ENCODE measurements at places on chromosomes 4 and X.

DNA sequence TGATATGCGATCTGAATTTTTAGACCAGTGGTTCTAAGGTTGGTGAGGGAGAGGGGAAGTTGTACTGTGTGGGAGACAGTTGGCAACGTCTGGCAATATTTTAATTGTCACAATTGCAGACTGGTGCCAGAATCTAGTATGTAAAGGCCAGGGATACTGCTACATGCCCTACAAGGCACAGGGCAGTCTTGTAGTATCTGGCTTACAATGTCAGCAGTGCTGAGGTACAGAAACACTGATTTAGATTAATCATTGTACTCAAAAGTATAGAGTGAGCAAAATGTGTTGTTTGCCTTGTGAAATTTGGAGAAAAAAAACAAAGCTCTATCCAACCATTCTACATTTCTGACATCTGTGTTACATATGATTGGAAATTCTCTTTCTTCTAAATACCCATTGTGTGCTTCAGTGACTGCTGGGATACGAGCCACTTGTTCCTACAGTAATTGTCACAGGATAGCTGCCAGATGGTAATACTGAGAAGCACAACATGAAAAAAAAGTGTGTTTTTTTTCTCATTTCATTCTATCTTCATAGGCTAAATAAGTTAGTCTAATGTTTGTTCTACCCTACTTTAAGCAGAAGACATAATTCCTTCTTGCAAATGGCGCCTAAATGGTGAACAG, 526.7 kb upstream of the AGA start:
- peak; percentile 5 for DNase-seq

DNA sequence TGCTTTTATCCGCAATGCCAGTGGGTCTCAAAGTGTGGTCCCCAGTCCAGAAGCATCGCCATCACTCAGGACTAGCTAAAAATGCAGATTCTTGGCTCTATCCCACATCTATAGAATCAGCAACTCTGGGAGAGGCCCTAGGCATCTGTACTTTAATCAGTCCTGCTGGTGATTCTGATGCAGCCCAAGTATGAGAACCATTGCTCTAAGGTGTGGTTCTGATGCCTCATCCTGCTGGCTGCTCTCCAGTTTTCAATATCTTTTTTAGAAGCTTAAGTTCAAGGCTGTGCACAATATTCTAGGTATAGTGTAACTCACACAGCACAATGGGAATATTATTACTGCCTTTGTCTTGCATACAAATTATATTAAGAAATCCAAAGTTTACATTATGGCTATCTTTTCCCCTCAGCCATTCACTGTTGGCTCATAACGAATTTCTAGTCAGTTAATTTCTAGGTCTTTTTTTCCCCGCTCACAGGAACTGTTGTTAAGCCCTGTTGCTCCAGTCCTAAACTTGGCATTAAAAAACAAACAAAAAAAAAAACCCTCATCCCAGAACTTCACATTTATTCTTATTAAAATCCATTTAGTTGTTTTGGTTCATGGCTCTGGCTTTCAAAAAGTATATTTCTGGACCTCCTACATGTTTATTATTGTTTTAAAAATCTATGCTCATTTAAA, 109.1 kb downstream of the PHEX start:
- no peak for DNase-seq

- DNase-seq: peak; percentile 26
Observed at GRCh38 chr4:152021788-152022438, 261.1 kb upstream of the GATB start.

DNA sequence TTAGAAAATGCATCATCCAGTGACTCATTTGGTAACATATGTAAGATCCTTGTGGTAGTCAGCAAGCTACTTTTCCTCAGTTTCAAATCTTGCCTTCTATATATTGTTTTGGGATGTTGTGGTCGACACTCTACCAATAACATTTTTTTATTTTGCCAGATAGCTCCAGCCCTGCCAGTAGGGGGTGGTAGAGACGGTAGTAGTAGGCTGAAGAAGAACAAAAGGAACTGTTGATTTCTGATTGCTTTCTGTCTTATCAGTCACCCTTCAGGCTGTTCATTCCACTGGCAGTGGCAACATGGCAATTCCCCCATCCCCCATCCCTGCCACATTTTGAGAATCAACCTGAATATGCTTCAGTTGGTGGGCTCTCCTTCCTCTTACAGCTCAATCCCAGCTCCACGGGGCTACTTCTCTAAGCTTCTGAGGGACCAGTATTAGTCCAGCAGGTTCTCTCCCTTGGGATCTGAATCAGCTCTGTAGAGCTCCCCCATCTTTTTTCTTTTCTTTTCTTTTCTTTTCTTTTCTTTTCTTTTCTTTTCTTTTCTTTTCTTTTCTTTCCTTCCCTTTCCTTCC, 171.5 kb upstream of the VEGFC start:
- DNase-seq: no peak

- no peak for DNase-seq
Observed at GRCh38 chr4:67885762-67886161, 2.0 kb upstream of the TMPRSS11D start.

GRCh38 chr4:38387348-38387747, 276.7 kb upstream of the KLF3 start:
- peak; percentile 67 for DNase-seq

DNA sequence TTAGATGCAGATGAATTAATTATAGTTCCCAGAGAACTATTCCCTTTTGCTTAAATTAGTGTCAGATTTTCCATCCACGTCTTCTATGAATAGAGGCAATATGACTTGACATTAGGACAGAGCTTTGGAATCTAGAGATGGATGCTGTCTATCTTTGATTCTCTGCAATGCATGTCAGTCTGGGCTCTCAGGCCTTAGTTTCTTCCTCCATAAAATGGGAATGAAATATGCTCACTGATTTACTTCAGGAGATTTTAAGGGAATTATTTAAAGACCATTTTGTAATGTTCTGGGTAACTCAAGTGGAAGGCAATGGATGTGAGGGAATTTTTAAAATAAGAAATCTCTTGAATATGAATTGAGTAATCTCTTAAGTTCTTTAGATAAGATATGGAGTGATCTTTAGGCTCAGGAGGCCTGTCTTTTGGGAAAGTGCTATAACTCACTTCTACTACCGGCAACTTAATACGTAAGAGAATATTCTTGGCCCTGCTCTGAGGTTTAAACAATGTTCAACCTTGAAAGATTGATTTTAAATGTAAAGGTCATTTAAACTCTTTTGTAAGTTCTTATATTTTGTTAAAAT, 29.0 kb downstream of the MGST2 start:
- DNase-seq: no peak

DNA sequence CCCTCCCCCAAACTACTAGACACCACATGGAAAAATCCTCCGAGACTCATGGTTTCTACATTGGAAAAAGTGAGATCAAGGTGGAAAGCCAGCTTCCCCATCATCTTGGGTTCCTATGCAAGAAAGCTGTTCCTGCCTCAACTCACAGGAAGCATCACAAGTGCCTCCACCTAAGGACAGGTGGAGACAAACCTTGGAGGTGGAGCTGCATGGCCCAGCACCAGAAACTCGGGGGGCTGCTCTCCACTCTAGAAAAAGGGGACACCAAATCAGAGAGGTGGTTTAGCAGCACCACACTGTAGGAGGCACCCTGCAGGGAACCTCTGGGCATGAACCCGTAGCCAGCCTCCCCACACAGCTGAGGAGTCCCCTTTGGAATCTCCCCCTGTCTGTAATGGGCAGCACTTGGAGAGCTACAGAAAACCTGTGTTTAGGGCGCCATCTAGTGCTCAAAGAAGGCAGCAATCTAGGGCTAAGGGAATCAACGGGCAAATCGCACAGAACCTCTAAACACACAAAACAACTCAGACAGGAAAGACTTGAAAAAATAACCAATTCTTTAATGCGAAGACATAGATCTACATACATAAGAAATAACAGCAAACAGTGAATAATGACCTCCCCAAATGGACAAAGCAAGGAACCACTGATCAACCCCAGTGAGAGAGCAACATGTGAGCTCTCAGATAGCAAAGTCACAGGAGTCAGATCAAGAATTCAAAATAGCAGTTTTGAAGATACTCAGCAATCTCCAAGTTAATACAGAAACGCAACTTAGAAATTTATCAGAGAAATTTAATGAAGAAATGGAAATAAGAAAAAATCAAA, 37.0 kb upstream of the ZBTB33 start:
- DNase-seq: peak; percentile 70

DNA sequence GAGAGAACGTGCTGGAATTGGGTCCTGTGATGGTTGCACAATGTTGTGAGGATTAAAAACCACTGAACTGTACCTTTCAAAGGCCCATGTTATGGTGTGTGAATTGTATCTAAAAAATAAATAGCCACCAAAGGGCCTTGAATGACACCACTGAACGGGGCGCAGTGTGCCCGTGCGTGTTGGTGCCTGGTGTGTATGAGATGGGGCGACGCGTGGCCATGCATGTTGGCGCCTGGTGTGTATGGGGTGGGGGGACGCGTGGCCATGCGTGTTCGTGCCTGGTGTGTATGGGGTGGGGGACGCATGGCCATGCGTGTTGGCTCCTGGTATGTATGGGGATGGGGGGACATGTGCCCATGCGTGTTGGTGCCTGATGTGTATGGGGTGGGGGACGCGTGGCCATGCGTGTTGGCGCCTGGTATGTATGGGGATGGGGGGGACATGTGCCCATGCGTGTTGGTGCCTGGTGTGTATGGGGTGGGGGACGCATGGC, 66.6 kb upstream of the HELT start:
- DNase-seq: no peak

DNA sequence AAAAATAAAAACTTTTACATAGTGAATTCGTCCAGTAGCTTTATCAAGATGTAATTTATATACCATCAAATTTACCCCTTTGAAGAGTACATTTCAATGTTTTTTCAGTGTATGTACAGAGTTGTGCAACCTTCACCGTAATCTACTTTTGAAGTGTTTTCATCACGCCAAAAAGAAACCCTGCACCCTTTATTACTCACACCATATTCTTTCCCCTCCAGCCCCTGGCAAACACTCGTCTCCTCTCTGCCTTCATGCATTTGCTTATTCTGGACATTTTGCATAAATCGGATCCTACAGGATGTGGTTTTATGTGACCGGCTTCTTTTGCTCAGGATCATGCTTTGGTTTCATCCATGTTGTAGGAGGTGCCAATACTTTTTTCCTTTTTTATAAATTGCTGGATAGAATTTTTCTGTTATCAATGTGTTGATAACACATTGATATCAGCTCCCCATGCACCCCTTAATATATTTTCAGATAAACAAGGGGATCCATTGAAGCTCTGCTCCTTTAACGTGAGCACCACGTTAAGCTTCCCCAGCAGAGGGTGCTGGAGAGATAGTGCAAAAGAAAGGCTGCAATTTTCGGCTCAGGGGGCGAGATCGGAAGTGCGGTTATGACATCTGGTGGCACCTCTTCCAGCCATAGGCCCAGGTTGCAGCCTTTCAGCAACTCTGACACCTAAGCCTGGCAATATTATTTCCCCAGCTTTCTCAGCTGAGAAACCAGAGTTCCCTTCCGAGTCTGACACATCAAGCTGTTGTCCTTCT, 100.1 kb upstream of the VCX3B start:
- DNase-seq: no peak

GRCh38 chr4:55010550-55010949, 114.8 kb downstream of the KDR start:
- no peak for DNase-seq

DNA sequence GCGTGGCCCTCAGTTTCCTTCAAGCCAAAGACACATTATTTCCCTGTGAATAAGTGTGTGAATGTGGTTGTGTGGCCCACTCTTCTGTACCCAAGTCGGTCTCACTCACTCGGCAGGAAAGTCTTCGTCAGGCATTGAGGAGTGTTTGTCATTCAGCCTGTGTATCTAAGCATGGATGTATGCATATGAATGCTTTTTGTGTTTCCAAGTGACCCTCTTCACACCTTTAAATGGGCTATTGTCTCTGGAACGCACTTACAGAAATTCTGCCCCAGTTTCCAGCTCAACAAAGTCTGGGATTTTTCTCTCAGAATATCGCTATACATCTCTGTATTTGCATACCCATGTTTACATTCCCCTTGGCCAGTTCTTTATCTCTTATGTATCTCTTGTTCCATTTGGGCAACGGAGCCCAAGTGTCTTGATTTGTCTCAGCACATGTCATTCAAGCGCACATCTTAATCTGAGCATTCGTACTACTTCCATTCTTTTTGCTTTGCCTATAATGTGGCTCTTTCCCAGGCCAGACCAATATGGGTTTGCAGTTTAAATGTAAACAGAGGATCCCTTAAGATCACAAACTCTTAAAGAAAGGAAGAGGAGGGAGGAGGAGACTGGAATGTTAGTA, 4.8 kb downstream of the BCOR start:
- no peak for DNase-seq

GRCh38 chr4:657834-658667, 16.0 kb downstream of the ATP5ME start:
- peak; percentile 2 for DNase-seq

DNA sequence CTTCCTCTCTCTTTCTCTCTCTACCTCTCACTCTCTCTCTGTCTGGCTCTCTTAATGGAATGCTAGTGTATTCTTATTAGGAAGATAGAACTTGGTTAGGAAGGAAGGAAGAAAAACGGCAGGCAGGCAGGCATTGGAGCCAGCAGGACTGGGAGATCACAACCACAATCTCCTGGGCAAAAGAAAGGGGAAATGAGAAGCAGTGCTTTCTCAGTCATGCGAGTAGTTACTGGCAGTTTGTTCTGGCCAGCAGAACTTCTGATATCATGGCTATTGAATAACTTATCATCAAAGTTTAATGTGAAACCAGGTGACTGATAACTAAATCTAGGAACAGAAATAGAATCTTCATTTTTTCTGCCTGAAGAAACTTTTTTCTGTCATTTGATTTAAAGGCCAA, 60.9 kb upstream of the PAGE1 start:
- no peak for DNase-seq

DNA sequence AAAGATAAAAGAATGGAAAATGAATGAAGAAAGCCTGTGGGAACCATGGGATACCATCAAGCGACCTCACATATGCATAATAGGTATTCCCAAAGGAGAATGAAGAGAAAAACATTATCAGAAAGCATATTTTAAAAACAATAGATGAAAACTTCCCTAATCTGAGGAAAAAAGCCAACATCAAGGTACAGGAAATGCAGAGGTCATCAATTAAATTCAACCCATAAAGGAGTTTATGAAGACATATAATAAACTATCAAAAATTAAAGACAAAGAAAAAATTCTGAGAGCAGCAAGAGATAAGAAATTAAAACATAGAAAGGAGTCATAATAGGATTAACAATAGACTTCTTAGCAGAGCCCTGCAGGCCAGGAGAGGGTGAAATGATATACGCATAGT, 397.5 kb downstream of the GPM6A start:
- no peak for DNase-seq

GRCh38 chr4:6942238-6942800, 32.7 kb downstream of the TBC1D14 start:
- peak; percentile 79 for DNase-seq

- no peak for DNase-seq
Observed at GRCh38 chrX:9659571-9660195, 106.0 kb downstream of the GPR143 start.

- no peak for DNase-seq
Observed at GRCh38 chr4:67475155-67475554, 70.1 kb downstream of the CENPC start.

- no peak for DNase-seq
Observed at GRCh38 chr4:57789666-57790065, 679.5 kb upstream of the IGFBP7 start.

- no peak for DNase-seq
Observed at GRCh38 chr4:166535865-166536264, 662.8 kb downstream of the TLL1 start.

GRCh38 chrX:31872007-31872406, 800.2 kb upstream of the FTHL17 start:
- DNase-seq: peak; percentile 29

GRCh38 chr4:68338625-68339024, 11.3 kb downstream of the YTHDC1 start:
- no peak for DNase-seq
